ENCODE measurements at places on chromosomes 3 and 15.

GRCh38 chr3:48694610-48695392 is 9.1 kb upstream of the NCKIPSD start:
- no peak for DNase-seq

- DNase-seq = no peak
Observed at GRCh38 chr3:44160818-44161217, 80.9 kb upstream of the TOPAZ1 start.

- no peak for DNase-seq
Observed at GRCh38 chr3:124097362-124098131, 105.6 kb upstream of the ROPN1 start.

- DNase-seq = no peak
Observed at GRCh38 chr3:167602041-167602440, 51.7 kb downstream of the WDR49 start.
